ENCODE measurements at places on chromosomes 11 and 22. TPM values are rescaled to one million over a fixed set of nuclear protein-coding genes. Genes with fewer than 3 reads are reported as not detected.

- no peaks in the 10 kb centered on the region for H3K36me3 ChIP-seq
- no peak overlapping the region for H3K27ac ChIP-seq
- no peaks in the 10 kb centered on the region for H3K27me3 ChIP-seq
- peaks cover 17% of the 10 kb centered on the region for H3K4me1 ChIP-seq
- no peak overlapping the region for H3K4me3 ChIP-seq
These were observed 29.7 kb downstream of the KIAA0930 start for GRCh38 chr22:45210991-45211390.

DNA sequence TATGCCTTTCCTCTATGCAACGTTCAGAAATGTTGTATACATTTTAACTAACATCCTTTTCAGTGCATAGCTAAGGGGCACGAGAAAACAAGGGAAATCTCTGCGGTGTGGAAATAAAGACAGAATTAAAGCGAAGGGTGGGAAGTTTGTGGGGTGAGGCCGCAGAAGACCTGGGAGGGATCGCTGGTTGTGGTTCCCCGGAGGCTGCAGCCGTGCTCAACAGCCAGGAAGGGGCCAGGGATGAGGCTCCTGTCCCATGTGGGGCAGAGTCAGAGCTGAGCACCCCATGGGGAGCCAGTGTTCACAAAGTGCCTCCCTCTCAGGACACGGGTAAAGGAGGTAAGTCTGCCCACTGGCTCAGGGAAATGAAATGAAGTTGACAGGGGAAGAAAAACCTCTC, 67.5 kb downstream of the MYEOV start:
- no peaks in the 10 kb centered on the region for H3K27me3 ChIP-seq
- H3K36me3 ChIP-seq: no peaks in the 10 kb centered on the region
- no peak for DNase-seq
- H3K27ac ChIP-seq: no peak overlapping the region
- no peaks in the 10 kb centered on the region for H3K4me1 ChIP-seq

DNA sequence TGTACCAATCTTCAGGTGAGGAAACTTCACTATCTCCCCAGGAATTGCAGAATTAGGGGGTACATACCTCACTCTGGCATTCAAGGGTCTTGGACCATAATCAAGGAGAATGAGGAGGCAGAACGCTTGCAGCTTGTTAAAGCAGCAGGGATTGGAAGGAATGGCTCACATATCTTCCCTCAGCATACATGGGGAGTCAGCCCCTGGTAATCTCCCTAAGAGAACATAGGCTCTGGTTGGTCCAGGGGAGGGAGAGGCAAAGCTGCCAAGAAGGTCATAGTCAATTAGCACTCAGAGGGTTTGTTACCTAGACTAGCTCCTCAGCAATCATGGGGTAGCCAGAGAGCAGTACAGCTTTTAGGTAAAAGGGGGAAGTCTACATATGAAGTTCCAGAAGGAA, 256.8 kb downstream of the INSC start:
- H3K4me3 ChIP-seq: no peak overlapping the region
- H3K4me1 ChIP-seq: no peaks in the 10 kb centered on the region
- H3K27me3 ChIP-seq: no peaks in the 10 kb centered on the region
- H3K27ac ChIP-seq: no peak overlapping the region
- no peaks in the 10 kb centered on the region for H3K36me3 ChIP-seq

DNA sequence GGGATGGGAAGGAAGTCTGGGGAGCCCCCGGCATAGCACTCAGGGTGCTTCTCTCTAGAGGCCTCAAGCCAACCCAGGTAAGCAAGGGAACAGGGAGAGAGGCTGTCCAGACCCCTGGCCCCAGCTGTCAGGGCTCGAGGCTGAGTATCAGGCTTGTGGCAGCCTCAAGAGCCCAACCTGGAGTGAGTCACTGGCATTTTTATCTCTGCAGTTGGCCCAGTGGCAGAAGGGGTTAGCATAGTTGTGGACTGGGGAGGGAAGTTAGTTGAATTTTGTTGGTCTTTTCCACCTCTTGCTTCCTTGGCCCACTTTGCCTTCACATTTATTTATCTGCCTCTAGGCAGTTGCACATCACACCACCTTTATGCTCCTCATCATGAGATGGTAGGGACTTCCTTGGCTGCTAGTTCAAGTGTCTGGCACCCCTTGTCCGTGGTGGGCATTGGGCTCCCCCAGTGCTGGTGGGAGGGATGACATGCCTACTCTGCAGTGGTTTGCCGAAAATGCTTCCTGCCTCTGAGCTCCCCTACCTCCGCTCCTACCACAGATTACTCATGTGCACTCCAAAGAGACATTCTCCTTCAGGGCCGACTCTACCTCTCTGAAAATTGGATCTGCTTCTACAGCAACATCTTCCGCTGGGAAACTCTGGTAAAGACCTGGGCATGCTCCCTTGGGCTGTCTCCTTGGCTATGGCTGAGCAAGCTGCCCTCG, 60.1 kb downstream of the SCN3B start:
- no peak overlapping the region for H3K4me3 ChIP-seq
- no peaks in the 10 kb centered on the region for H3K27me3 ChIP-seq
- H3K27ac ChIP-seq: no peak overlapping the region
- H3K4me1 ChIP-seq: peaks cover 3% of the 10 kb centered on the region

DNA sequence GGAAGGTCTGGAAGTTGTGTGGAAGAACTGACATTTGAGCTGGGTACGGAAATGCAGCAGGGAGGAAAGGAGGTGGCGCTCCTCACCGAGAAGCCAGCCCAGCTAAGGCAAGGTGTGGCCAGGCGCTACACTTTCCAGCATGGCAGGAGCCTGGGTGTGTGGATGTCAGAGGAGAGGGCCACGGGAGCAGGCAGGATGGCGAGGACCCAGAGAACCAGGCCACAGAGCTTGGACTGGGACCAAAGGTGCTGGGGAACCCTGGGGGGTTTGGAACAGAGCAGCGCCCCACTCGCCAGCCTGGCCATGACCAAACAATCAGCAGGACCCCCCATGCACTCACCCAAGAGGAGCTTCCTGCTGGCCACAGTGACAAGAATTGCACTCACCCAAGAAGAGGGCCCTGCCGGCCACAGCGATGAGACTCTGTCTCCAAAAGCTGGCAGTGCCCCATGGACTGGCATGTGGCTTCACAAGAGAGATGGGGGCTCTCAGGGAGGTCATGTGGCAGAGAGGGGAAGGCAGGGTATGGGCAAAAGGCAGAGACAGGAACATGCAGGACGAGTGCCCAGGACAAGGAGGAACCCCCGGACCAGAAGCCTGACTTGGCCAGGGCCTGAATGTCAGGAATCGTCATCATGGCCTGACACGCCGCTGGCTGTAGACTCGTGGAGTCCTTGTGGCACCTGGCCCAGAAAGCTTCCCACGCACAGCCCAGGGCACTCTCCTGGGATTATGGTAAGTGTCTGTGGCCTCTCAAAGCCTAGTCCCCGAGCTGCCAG, 45.4 kb downstream of the IGF2 start:
- no peak overlapping the region for H3K4me3 ChIP-seq

The MMP13 gene
- not detected for total RNA-seq

The PAMR1 gene
- 5.0 TPM for total RNA-seq

The SPON1 gene
- 12.3 TPM for total RNA-seq

The ANAPC15 gene
- 49.6 TPM for total RNA-seq
